ENCODE measurements at places on chromosomes 1 and 21. TPM values are rescaled to one million over a fixed set of nuclear protein-coding genes. Genes with fewer than 3 reads are reported as not detected.

Gene TMEM269
- total RNA-seq: 0.17 TPM

Gene SPRR2A
- not detected for total RNA-seq

Gene LINGO4
- 0.06 TPM for total RNA-seq

DNA sequence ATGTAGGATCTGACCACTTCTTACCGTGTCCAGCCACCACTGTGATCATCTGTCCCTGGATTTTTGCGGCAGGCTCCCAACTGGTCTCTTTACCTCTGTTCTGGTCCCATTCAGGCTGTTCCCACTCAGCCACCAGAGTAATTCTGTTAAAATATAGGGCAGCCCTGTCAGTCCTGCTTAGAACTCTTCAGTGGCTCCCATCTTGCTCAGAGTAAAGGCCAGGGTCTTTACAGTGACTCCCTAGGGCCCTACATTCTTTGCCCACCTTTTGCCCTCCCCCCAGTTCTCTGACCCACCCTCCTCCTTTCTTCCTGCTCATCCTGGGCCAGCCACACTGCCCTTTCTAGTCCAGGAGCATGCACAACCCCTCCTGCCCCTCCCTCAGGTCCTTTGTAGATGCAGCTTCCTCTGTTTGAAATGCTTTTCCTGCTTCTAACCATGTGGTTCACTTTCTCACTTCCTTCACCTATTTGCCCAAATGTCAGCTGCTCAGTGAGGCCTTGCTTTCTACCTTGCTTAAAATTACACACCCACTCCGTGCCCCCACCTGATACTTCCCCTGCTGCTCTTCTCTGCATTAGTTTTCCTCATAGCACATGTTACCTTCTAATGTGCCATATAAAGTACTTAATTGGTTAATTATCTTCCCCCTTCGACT is 7.8 kb downstream of the UBIAD1 start:
- peak overlapping the region; percentile 10 for H3K27ac ChIP-seq
- no peaks in the 10 kb centered on the region for H3K27me3 ChIP-seq
- peaks cover 12% of the 10 kb centered on the region for H3K4me1 ChIP-seq
- H3K36me3 ChIP-seq: no peaks in the 10 kb centered on the region

- peaks cover 5% of the 10 kb centered on the region for H3K36me3 ChIP-seq
- no peaks in the 10 kb centered on the region for H3K4me1 ChIP-seq
- no peaks in the 10 kb centered on the region for H3K27me3 ChIP-seq
- no peak overlapping the region for H3K4me3 ChIP-seq
- H3K27ac ChIP-seq: peak overlapping the region; percentile 51
These were observed 37.4 kb downstream of the VANGL1 start for GRCh38 chr1:115679141-115679611.

DNA sequence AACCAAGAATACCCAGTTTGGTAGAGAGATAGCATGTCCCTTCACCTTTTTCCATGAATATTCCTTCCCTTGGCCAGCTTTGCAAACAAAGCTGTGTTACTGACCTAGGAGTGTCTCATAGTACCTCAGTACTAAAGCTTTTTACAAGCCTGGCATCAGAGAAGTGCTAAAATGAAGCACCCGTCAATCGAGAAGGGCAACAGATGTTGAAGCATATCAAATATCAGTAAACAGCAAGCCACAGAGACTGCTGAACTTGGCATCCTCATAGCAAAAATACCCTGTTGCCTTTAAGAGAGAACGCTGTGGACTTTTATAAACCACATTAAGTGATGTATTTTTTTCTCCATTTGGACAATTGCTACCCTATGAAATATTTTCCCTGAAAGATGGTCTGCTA is 128.6 kb upstream of the HOOK1 start:
- no peak overlapping the region for H3K27ac ChIP-seq
- H3K36me3 ChIP-seq: no peaks in the 10 kb centered on the region
- H3K4me3 ChIP-seq: no peak overlapping the region
- H3K27me3 ChIP-seq: no peaks in the 10 kb centered on the region

DNA sequence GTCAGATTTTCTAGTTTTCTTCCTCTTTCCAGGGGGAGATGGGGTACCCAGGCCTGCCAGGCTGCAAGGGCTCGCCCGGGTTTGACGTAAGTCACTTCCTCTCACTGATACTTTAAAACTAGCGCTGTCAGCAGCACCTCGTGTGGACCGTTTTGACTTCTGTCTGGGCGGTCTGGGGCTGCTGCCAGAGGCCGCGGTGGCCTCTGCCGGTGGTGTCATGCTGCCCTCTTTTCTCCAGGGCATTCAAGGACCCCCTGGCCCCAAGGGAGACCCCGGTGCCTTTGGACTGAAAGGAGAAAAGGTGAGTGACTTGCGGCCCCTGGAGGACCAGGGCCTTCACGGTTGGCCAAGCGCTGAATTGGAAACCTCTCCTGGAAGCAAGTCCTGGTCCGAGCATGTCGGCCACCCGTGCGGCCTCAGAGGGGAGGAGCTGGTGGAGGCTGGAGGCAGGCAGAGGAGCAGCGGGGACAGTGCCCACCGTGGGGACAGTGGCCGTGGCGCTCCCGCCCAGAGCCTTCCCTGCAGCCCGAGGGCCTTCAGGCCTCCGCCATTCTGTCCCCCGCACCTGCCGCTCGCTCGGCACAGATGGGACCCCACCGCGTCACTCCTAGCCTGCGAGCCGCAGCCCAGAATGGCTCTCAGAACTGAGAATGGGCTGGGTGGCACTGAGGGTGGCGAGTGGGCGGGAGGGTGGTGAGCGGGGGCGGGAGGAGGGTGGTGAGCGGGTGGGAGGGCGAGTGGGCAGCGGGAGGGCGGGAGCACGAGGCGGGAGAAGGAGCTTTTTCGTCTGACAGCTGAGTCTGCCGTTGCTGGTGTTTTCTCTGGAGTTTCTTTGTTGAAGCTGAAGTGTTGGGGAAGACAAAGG is 9.4 kb downstream of the COL6A1 start:
- no peaks in the 10 kb centered on the region for H3K4me1 ChIP-seq
- no peak overlapping the region for H3K27ac ChIP-seq
- H3K4me3 ChIP-seq: no peak overlapping the region
- no peak for DNase-seq

Gene AJAP1
- total RNA-seq: 0.71 TPM

DNA sequence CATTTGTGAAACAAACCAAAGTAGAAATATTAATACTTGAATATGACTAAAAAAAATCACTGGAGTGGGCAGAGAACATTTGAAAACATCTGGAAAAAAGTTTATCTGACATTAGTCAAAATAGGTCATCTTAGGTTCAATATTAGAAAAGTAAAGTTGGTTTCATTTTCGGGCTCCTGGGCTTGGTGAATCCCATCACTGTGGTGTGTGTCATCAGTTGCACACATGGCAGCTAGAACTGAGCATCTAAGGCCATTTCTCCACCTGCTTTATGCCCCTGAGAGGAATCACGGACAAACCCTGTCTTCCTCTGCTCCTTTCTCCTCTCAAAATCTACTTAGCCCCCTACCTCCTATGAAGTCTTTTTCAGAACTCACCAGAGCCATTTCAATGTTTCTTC is 5.4 kb downstream of the HSD11B1 start:
- no peaks in the 10 kb centered on the region for H3K27me3 ChIP-seq
- H3K4me3 ChIP-seq: no peak overlapping the region
- H3K36me3 ChIP-seq: no peaks in the 10 kb centered on the region
- no peaks in the 10 kb centered on the region for H3K4me1 ChIP-seq

- H3K36me3 ChIP-seq: peaks cover 34% of the 10 kb centered on the region
- no peak overlapping the region for H3K4me3 ChIP-seq
- no peaks in the 10 kb centered on the region for H3K27me3 ChIP-seq
These were observed 16.2 kb downstream of the SDCCAG8 start for GRCh38 chr1:243271996-243272395.

DNA sequence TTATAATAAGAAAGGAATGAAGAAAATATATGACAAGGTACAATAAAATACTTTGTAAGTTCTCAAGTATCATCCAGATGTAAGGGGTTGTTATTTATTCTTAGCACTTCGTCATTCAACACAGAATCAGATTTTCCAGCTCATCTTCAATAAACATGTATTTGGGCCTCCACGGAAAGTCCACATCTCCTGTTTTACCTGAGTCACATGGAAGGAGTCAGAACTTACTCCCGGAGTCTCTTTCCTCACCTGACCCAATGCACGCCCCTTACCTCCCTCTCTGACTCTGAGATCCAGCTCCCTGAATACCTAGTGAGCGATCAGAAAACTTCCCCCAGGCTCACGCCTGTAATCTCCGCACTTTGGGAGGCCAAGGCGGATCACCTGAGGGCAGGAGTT is 1.5 kb upstream of the PMVK start:
- H3K27ac ChIP-seq: peak overlapping the region; percentile 99
- H3K27me3 ChIP-seq: no peaks in the 10 kb centered on the region
- no peak for DNase-seq
- H3K4me1 ChIP-seq: peaks cover 20% of the 10 kb centered on the region

Gene AVPR1B
- total RNA-seq: not detected

- H3K4me1 ChIP-seq: no peaks in the 10 kb centered on the region
- no peak for DNase-seq
- H3K27me3 ChIP-seq: no peaks in the 10 kb centered on the region
- no peak overlapping the region for H3K4me3 ChIP-seq
- no peak overlapping the region for H3K27ac ChIP-seq
These were observed 25.3 kb downstream of the BRINP3 start for GRCh38 chr1:190452272-190452848.

Gene ADCY10
- 0.37 TPM for total RNA-seq

DNA sequence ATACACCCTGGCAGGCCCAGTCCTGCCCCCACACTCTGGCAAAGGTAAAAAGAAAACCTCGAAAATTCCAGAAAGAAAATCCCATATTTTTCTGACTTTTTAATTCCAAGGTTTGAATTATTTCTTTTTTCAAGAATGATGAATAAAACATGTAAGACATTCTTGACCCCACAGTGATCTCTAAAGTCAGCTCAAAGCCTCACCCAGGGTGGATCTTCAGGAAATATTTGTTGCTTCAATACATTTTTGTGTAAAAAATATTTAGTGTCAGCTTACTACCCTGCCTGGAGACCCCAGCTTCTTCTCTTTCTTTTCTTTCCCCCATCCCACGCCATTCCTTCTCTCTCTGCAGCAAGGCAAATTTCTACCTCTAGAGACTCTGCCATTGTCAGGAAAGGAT is 7.0 kb upstream of the NT5C1A start:
- H3K4me1 ChIP-seq: no peaks in the 10 kb centered on the region
- DNase-seq: no peak
- H3K27ac ChIP-seq: no peak overlapping the region
- H3K4me3 ChIP-seq: no peak overlapping the region

- peaks cover 66% of the 10 kb centered on the region for H3K27me3 ChIP-seq
- DNase-seq: no peak
- no peak overlapping the region for H3K27ac ChIP-seq
These were observed 1.4 kb upstream of the FNDC5 start for GRCh38 chr1:32872192-32872460.

DNA sequence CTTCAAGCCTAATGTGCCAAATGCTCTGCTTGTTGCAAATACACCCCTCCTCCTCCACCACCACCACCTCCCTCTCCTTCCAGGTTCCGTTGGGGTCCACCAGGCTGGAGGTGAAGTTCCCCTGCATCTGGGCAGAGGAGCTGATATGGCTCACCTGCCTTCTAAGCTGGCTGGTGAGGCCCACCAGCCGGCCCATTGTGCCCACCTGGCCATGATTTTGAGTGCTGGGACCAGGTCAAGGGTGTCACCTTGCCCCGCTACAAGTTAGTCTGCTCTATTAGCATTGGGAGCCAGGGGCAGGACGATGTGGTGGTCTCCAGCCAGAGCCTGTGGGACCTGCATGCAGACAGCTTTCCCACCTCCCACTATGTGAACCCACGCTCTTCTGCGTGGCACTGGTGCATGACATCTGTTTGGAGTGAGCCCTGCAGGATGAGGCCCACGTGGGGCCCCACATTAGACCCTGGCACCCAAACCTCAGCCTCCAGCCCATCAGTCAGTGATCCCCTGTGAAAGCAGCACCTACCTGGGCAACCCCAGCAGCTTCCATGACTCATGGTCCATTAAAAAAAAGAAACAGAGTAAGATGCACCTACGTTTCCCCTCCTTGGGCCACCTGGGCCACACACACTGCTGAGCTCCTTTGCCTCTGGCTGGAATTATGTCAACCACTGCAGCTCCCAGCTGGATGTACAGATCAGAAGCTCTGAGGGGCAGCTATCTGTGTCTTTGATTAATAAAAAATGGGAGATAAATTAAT is 15.6 kb upstream of the CDCP2 start:
- no peak for DNase-seq
- H3K36me3 ChIP-seq: no peaks in the 10 kb centered on the region
- H3K27me3 ChIP-seq: no peaks in the 10 kb centered on the region
- H3K4me1 ChIP-seq: no peaks in the 10 kb centered on the region
- no peak overlapping the region for H3K27ac ChIP-seq
- H3K4me3 ChIP-seq: no peak overlapping the region

DNA sequence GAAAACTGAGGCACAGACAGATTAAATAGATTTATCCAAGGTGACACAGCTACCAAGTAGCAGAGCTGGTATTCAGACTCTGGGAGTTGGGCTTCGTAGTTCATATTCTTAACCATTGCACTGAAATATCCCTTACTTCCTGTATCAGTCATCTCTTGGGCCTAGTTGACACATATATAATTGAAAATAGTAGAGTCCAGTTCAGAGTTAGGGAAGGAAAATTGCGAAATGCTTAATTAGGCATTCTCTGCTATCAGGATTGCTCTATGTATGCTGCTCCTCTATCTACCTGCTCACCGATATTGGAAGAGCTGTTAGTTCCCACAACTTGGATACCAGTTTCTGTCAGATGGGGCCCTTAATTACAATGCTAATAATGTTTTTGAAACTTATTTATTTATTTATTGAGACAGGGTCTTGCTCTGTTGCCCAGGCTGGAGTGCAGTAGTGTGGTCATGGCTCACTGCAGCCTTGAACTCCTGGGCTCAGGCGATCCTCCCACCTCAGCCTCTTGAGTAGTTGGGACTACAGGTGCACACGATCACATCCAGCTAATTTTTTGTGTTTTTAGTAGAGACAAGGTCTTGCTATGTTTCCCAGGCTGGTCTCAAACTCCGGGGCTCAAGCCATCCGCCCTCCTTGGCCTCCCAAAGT is 8.2 kb downstream of the RCOR3 start:
- peaks cover 24% of the 10 kb centered on the region for H3K36me3 ChIP-seq
- no peak overlapping the region for H3K27ac ChIP-seq
- H3K4me1 ChIP-seq: no peaks in the 10 kb centered on the region
- H3K27me3 ChIP-seq: no peaks in the 10 kb centered on the region
- H3K4me3 ChIP-seq: no peak overlapping the region

DNA sequence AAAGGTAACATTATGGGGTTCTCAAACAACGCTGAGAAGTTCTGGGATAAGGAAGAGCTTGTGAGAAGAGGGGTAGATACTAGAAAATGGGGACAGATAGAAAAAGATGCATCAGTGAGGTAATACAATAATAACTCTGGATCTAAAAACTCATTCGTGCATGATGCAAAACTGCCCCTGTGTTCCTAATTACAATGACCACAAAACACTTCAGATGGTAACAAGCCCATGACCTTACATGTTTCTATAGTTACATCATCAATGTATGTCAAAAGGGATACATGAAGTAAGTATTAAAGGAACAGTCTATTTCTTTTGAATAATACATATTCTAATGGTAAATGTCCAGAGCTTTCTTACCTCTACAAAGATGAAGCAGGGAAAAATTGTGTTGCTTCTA is 110.6 kb upstream of the PLPPR5 start:
- no peak overlapping the region for H3K4me3 ChIP-seq
- no peaks in the 10 kb centered on the region for H3K4me1 ChIP-seq
- no peaks in the 10 kb centered on the region for H3K27me3 ChIP-seq
- H3K36me3 ChIP-seq: no peaks in the 10 kb centered on the region
- DNase-seq: no peak
- no peak overlapping the region for H3K27ac ChIP-seq

Gene PRR9
- total RNA-seq: not detected

Gene CCT3
- 183 TPM for total RNA-seq

- H3K4me1 ChIP-seq: no peaks in the 10 kb centered on the region
- H3K36me3 ChIP-seq: no peaks in the 10 kb centered on the region
- no peak overlapping the region for H3K4me3 ChIP-seq
- no peaks in the 10 kb centered on the region for H3K27me3 ChIP-seq
- no peak overlapping the region for H3K27ac ChIP-seq
- DNase-seq: no peak
These were observed 8.8 kb upstream of the CTBS start for GRCh38 chr1:84582802-84583587.
